ENCODE measurements at places on chromosomes 2 and 18. TPM values are rescaled to one million over a fixed set of nuclear protein-coding genes. Genes with fewer than 3 reads are reported as not detected.

The GKN1 gene
- not detected for total RNA-seq

The ZBTB7C gene
- not detected for total RNA-seq

The HRH4 gene
- not detected for total RNA-seq

The AFF3 gene
- 0.16 TPM for total RNA-seq

The SLC23A3 gene
- total RNA-seq, result 5.2 TPM

The MATN3 gene
- total RNA-seq, result 3.4 TPM

The DAW1 gene
- 2.0 TPM for total RNA-seq

The LIPG gene
- total RNA-seq, result 96.2 TPM

The LAMA1 gene
- not detected for total RNA-seq

The IL1R2 gene
- total RNA-seq, result not detected

The MORN2 gene
- total RNA-seq, result 15.0 TPM

The ASPRV1 gene
- 0.15 TPM for total RNA-seq
